ENCODE measurements at places on chromosomes 6 and 20.

- no peak for DNase-seq
Measured at GRCh38 chr20:47325242-47325641, 31.3 kb downstream of the ZMYND8 start.

DNA sequence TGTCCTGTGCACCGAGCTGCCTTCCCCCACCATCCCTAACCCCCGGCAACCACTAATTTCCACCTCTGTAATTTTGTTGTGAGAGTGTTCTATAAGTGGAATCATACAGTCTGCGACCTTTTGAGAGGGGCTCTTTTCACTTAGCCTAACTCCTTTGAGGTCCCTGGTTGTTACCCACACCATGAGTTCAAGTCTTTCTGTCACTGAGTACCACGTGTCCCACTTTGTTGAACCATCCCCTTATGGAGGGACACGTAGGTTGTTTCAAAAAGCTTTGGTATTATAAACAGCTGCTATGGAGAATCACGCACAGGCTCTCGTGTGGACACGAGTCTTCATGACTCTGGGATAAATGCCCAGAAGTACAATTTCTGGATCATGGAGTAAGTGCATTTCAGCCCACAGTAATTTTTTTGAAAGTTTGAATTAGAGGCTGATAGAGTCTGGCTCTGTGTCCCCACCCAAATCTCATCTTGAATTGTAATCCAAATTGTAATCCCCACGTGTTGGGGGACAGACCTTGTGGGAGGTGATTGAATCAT, 9.5 kb downstream of the FAM209B start:
- DNase-seq = no peak

GRCh38 chr20:8287340-8287739, 155.3 kb downstream of the PLCB1 start:
- DNase-seq = no peak

DNA sequence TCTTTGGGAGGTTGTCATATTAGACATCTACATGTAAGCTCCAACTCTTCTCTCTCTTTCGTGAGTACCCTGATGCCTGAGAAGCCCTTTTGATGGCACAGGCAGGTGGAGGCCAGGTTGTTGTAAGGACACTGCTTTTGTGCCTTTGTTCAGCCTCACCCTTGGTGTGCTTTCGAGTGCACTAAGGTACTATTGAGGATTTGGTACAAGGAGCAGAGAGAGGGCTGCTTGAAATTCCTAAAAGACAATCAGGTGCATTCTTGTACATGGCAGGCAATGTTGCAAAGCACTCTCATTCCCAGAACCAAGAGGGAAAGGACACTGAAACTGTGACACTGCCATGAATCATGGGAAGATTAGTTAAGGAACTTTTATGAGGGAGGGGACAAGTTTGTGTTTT, 19.1 kb downstream of the BMP2 start:
- no peak for DNase-seq

GRCh38 chr6:105485456-105485855, 82.6 kb upstream of the PREP start:
- no peak for DNase-seq

Measured in stimulated activated CD8-positive, alpha-beta memory T cell treated with anti-CD3 and anti-CD28 coated beads, Interleukin-4, amount 100 ng/mL, for 1 hour (primary cell).